Stimulated activated CD4-positive, alpha-beta T cell treated with anti-CD3 and anti-CD28 coated beads, Interleukin-2, amount 100 ng/mL, for 24 hours (primary cell): ENCODE measurements at places on chromosomes 2 and 18.

GRCh38 chr2:202574541-202574940, 60.2 kb upstream of the FAM117B start:
- DNase-seq = no peak

DNA sequence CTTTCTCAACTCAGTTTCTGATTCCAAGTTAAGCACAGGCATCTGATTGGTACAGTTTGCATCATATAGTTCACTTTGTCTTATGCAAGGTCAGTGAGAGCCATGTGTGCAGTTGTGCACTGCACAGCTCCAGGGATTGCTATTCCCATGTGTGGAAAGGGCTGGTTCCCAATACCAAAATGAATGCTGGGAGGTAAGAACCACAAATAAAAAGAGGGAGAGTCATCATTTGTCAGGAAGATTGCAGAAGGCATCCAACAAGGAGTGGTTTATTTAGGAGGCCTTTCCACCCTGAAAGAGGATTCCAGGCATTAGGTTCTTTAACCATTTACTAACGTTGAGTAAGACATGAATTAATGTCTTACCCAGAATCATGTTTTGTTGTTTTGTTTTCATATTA, 141.2 kb upstream of the ST6GAL2 start:
- no peak for DNase-seq

- no peak for DNase-seq
Measured at GRCh38 chr18:8868276-8868675, 162.9 kb downstream of the MTCL1 start.

DNA sequence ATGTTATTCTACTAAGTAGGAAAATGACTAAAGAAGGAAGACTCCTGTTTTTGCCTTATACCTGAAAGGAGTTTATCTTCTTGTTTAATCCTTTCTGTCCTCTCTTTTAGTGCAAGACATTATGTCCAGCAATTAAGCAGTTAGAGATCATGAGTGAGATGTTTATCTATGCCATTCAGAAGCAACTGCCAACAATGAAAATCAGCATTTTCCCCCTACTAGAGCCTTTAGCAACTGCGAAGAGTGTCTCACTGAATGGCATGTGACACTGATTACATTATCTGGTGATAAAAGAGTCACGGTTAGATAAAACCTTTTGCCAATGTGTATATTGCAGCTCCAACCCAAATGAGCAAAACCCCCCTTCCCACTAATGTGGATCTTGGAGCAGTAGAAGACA, 357.7 kb upstream of the SYT4 start:
- no peak for DNase-seq

DNA sequence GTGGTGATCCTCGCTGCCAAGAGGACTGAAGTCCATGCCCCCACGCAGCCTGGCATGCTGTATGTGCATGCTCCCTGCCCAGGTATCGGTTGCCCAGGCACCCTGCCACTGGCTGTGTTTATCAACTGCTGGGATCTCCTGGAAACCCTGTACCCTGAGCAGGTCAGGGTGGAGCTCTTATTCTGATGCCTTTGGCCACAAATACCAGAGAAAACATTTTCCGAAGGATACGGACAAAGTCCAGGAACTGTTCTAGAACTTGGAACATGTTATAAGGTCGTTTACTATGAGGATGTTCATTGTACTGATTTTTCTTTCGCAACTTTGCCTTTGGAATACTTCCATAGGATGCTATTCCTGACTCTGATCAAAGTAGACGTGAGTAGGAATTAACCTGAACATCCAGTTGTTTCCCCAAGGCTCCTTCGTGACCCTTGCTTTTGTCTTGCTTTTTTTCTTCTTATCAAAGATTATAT, 55.2 kb downstream of the TMEM17 start:
- DNase-seq = no peak

GRCh38 chr2:241950413-241951315, 81.1 kb downstream of the RTP5 start:
- DNase-seq = peak; percentile 75

- DNase-seq = peak; percentile 48
Measured at GRCh38 chr2:229714736-229715541, 584 bp upstream of the DNER start.

GRCh38 chr2:189444322-189444721, 3.0 kb downstream of the WDR75 start:
- peak; percentile 23 for DNase-seq

DNA sequence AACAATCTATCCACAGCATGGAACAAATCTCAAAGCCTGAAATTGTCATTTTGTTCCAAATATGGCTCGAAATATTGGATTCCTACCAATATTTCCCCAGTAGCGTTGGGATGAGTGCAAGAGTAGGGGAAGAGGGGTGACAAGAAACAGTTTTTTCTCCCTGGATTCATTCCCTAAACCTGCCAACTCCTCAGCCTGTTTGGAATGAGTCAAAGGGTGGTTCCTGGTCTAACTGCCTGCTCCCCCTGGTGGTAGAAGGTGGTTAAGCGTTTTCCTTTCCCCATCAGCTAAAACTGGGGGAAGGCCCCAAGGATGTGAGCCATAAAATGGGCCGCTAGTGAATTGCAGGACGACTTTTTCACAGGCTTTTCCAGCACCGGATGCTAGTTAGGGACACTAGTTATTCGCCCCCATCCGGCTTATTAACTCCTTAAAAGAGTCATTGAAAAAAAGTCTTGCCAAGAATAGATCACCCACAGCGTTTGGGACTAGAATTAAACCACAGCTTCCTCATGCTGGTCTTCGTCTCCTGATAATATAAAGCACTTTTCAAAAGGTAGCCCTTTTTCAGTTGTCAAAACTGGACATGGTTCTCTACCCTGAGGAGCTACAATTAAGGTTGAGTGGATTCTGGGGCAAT, 72.5 kb downstream of the DHRS9 start:
- DNase-seq = peak; percentile 77

DNA sequence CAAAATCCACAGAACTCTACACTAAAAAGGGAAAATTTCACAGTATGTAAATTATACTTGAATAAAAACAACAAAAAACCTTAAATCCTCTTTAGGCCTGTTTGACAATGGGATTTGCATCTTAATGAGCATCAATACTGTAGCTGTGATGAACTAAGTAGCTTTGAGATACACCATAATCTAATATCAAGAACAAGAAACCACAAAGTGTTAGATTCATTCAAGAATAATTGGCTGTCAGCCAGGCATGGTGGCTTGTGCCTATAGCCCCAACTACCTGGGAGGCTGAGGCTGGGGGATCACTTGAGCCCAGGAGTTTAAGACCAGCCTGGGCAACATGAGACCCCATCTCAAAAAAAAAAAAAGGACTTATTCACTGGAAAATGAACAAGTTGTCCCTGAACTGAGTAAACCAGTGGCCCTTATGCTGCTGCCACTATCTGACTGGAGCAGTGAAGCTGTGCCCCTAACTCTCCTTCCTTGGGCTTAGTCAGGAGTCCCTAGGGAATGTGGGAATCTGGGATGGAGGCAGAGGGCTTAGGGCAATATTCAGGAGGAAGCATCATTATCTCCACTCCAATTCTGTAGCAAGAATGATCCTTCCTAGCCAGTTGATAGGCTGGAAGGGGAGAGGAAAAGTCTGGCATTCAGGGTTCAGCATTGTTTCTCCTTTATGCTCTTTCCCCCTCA, 88.5 kb downstream of the PRKCE start:
- no peak for DNase-seq

DNA sequence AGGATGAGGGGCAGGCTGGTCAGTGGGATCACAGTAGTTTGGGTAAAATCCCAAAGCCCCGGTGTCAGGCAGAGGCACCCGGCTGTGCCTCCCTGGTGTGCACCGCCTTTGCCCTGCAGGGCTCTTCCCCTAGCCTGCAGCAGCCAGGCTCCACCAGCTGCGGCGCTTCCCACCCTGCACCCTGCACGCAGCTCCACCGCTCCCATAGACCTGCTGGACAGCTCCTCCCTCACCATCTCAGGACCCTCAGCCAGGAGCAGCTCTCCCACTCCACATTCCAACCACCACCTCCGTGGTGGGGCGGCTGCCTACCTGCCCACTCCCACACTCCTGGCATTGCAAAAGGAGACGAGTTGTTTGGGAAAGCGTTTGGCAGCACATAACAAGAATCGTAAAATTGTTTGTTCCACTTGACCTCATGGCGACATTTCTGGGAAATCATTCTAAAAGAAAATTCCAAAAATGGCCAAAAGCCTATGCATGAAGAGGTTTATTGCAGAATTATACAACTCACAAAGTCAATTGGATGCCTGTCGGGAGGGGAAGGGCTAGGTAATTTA, 287.4 kb upstream of the HDAC4 start:
- peak; percentile 9 for DNase-seq

- DNase-seq = peak; percentile 84
Measured at GRCh38 chr2:135985826-135986393, 484 bp upstream of the DARS1 start.

- DNase-seq = no peak
Measured at GRCh38 chr2:194182888-194183287, 1474.1 kb upstream of the SLC39A10 start.

- no peak for DNase-seq
Measured at GRCh38 chr2:228917220-228917619, 353.9 kb downstream of the PID1 start.

- DNase-seq = no peak
Measured at GRCh38 chr2:169190197-169190775, 120.9 kb downstream of the DHRS9 start.

DNA sequence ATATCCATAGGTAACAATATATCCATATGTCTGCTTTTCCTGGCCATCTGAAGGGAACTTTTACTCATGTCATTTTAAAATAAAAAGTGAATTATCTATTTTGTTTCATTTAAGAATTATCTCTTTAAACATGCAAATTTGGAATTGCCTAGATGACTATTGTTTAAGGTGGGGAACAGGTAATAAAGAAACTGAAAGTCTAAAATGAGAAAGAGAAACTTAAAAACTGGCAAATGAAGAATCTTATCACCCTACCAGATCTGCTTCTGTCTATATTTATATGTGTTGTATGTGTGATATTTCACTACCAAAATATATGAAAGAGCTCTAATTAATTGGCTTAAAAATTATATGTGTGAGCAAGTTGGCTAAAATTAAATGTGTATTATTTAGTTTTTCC, 243.2 kb upstream of the KCNH7 start:
- DNase-seq = no peak

- DNase-seq = no peak
Measured at GRCh38 chr18:78770139-78770822, 209.3 kb upstream of the SALL3 start.

- no peak for DNase-seq
Measured at GRCh38 chr2:181189951-181190350, 209.5 kb downstream of the UBE2E3 start.

- DNase-seq = no peak
Measured at GRCh38 chr2:227052879-227053278, 111.1 kb downstream of the COL4A4 start.

DNA sequence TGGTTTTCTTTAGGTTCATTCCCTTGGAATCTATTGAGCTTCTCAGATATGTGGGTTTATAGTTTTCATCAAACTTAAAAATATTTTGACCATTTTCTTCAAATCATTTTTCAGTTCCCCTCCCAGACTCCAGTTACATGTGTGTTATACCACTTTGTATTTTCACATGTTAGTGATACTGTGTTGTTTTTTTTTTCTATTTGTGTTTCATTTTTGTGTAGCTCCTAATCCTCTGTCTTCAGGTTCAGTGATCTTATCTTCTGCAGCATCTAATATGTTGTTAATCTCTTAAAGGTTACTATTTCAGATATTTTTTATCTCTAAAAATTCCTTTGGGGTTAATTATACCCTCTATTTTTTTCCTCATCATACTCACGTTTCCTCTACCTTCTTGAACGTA, 51.2 kb downstream of the STRADB start:
- no peak for DNase-seq

GRCh38 chr2:105183555-105184323, 57.8 kb upstream of the GPR45 start:
- DNase-seq = no peak

DNA sequence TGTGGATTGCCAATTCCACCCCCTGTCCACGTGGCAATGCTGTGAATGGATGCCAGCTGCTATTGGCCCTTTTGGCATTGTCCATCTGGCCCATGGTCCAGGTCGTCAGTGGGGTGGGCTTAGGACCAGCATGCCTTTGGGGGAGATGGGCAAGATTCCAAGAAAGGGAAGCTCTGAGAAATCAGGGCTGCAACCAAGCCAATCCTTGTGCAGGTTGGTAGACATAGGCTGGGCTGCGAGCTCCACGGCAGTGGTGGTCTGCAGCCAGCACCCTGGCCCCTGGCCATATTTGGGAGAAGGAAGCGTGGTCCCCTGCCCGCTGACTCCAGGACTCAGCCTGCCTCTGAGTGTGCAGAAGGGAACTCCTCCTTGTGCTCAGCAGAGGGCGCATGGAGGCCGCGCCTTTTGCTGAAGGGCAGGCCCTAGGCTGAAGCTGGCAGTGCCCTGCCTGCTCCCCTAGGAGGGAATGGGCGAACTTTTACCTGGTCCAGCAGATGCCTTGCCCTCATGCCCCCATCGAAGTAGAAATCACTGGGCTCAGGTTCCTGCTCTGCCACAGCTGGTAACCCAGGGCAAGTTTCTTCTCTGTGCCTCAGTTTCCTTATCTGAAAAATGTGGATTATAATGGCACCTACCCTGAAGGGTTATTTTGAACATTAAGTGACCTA, 5.4 kb downstream of the SPR start:
- peak; percentile 68 for DNase-seq

GRCh38 chr18:78814766-78815165, 164.9 kb upstream of the SALL3 start:
- DNase-seq = no peak

DNA sequence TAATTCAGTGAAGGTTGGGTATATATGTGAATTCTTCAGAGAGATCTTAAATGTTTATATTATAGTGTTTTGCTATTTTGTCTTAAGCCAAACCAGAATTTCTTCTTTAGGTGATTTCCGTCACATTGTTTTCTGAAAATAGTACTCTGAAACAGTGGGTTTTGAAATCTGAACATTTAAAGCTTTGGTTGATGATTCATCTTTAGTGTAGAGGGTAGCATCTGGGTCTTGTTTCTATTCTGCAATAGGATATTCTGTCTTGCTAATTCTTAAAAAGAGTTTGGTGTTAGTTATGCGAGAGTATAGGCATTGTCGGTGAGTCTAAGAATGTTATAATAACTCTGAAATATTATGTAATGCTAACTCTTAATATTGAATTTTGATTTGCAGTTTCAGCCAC, 69.6 kb upstream of the FAM237A start:
- DNase-seq = no peak

DNA sequence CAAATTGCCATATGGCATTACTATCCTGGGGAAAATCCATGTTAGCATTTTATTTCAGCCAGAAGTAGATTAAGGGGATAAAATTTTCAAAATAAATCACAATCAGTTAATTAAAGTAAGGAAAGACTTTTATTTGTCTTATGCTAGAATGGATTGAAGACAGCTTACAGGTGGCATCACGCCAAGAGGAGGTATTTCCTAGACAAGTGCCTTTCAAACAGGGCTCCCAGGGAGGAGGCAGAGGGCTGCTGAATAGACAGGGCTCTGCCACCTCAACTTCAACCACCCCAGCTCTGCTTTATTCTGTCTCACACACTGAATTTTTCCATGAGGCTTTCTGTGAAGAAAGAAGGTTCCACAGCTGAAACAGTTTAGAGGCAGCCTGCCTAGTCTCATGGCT, 12.2 kb downstream of the CCDC68 start:
- no peak for DNase-seq
